GM12865 (cell line): ENCODE measurements at places on chromosomes 11 and 22.

- DNase-seq = no peak
Measured at GRCh38 chr11:112514011-112514740, 253.5 kb upstream of the PLET1 start.

DNA sequence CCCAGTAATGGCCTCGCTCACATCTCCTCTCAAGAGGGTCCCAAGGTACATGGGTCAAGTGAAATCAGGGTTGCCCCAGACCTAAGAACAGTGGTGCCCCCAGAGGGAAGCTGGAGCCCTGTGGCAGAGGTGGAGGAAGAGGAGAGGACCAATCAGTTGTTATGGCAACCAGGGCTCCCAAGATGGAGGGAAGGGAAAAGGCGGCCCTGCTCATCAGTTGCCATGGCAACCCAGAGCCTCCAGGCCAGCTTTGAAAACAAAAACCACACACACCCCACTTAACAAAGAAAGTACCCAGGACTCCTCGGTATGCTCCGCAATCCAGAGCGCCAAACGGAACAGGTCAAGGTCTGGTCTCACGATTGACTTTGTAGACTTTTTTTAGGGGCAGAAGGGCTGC, 53.5 kb upstream of the SLC35C1 start:
- DNase-seq = no peak

GRCh38 chr11:84691830-84692229, 935.3 kb downstream of the DLG2 start:
- no peak for DNase-seq

DNA sequence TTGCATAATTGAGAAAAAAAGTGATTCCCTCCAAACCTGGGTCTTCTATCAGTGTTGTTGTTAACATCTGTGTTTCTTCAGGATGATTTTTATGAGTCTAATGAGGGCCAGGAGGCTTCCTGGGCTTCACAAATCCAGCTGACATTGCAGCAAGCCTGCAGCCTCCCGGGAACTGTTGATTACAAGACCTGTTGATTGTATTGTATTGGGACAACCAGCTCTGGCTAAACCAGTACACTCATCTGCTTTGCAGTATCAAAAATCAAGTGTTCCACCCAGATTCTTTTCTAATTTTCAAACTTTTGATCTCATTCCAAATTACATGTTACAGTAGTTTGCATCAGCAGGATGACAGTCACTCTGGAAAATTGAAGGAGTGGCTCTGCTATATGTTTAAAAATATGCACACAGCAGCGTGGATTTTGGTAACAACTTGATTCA, 16.1 kb upstream of the PRSS23 start:
- DNase-seq = no peak

GRCh38 chr11:70491696-70492472, 93.6 kb downstream of the CTTN start:
- no peak for DNase-seq

DNA sequence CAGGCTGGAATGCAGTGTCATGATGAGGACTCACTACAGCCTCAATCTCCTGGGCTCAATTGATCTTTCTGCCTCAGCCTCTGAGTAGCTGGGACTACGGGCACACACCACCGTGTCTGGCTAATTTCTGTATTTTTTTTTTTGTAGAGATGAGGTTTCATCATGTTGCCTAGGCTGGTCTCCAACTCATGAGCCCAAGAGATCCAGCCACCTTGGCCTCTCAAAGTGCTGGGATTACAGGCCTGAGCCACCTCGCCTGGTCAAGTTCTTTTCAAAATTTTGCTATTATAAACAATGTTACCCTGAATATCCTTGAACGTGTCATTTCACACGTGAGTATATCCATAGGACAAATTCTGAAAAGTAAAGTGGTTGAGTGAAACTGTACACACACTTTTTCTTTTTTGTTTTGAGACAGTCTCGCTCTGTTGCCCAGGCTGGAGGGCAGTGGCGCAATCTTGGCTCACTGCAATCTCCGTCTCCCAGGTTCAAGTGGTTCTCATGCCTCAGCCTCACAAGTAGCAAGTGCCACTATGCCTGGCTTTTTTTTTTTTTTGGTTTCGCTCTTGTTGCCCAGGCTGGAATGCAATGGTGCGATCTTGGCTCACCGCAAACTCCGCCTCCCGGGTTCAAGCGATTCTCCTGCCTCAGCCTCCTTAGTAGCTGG, 21.6 kb upstream of the EP300 start:
- no peak for DNase-seq

DNA sequence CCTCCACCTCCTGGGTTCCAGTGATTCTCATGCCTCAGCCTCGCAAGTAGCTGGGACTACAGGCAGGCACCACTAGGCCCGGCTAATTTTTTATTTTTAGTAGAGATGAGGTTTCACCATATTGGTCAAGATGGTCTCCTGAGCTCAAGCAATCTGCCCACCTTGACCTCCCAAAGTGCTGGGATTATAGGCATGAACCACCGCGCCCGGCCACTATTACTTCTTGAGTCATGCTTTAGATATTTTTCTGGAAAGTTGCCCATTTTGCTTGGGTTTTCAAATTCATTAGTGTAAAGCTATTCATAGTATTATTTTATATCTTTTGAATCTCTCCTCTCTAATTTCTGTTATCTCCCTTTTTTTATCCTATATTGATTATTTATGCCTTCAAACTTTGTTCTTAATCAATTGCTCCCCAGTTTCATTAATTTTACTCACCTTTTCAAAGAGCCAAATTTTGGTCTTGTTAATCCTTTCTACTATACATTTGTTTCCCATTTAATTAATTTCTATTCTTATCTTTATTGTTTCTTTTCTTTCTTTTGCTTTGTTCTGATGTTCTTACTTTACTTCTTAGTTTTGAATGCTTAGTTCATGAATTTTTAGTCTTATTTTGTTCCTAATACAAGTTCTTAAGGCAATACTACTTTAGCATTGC, 10.3 kb upstream of the RAC2 start:
- DNase-seq = no peak

DNA sequence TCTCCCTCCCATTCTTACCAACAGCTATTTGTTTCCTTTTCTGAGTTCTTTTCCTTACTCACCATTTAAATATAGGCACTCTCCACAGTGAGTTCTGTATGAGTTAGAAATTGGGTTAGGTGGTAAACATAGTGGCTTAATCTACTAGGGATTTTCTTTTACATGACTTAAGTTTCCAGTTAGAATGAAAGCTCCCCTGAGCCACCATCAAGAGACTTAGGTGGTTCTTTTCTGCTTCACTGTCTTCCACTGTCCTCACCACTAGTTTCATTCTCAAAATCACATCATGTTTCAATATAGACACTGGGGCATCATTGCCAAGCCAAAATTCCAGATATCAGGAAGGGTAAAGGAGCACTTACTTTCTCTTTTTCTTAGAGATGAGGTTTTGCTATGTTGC, 9.0 kb upstream of the REXO2 start:
- DNase-seq = no peak

DNA sequence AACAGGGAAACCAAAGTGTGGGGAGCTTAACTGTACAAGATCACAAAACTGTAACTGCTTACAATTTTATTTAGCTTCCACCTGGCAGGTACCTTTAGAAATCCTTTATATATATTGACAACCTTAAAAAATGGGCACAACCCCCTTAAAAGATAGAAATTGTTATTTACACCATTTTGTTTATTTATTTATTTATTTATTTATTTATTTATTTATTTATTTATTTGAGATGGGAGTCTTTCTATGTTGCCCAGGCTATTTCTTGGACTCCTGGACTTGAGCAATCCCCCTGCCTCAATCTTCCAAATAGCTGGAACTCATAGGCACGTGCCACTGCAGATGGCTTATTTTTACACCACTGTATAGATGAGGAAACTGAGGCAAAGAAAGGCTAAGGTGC, 74.5 kb downstream of the INSC start:
- DNase-seq = no peak

DNA sequence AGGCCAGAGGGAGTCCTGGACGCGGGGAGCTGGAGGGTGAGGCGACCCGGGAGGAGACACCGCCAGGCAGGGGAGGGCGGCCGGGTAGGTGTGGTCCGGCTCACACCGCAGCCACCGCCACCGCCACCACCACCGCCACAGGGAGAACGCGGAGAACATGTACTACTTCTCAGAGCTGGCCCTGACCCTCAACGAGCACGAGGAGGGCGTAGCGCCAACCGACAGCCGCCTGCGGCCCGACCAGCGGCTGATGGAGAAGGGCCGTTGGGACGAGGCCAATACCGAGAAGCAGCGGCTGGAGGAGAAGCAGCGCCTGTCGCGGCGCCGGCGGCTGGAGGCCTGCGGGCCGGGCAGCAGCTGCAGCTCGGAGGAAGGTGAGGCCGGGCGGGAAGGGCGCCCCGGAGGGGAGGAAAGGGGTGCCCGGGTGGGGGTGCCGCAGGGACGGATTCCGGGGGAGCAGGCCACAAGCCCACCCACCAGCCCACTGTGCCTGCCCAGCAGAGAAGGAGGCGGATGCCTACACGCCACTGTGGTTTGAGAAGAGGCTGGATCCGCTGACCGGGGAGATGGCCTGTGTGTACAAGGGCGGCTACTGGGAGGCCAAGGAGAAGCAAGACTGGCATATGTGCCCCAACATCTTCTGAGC, 62.8 kb downstream of the MORC2 start:
- DNase-seq = no peak

DNA sequence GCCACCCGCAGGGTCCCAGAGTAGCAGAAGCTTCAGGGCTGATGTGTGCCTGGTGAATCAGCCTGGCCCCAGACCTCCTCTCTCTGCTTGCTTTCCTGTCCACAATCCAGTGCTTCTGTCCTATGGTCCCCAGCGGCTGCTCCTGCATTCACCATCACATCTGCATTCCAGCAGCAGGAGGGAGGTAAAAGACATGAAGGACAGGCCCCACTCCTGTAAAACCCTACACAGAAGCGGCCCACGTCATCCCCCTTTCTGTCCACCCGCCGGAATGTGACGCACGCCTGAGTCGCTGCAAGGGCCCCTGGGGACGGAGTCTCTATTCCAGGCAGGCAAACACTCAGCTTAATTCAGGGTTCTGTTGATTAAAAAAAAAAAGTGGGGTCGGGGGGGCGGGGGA, 58.3 kb downstream of the CDKN1C start:
- DNase-seq = no peak

DNA sequence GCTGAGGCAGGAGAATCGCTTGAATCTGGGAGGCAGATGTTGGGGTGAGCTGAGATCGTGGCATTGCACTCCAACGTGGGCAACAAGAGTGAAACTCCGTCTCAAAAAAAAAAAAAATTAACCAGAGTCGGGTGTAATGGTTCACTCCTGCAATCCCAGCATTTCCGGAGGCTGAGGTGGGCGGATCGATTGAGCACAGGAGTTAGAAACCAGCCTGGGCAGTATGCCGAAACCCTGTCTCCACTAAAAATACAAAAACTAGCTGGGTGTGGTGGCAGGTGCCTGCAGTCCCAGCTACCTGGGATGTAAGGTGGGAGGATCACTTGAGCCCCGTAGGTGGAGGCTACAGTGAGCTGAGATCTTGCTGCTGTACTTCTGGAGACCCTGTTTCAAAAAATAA, 1.5 kb downstream of the RANGAP1 start:
- no peak for DNase-seq

DNA sequence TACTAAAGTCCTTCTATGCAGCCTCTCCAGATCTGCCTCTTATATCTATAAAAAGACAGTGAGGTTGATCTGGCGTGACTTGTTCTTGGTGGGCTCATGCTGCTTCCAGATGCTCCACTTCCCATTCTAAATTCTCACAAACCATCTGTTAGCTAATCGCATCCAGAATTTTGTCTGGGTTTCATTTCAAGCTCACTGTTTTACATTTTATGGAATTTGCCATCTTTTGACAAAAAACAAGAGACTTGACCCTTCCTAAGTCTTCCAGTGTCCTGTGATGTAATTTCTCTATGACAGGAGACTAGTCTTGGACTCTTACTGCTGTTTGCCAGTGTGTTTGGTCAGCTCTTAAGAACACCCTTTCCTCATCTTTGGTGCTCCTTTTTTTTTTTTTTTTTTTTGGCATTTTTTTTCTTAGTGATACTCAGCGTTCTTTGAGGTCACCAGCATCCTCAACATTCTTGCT, 23.0 kb downstream of the CRKL start:
- no peak for DNase-seq

- no peak for DNase-seq
Measured at GRCh38 chr11:127521413-127521812, 520.8 kb upstream of the KIRREL3 start.

GRCh38 chr11:107136892-107137291, 118.6 kb upstream of the GUCY1A2 start:
- DNase-seq = no peak

- no peak for DNase-seq
Measured at GRCh38 chr11:88537613-88538012, 200.1 kb upstream of the CTSC start.

DNA sequence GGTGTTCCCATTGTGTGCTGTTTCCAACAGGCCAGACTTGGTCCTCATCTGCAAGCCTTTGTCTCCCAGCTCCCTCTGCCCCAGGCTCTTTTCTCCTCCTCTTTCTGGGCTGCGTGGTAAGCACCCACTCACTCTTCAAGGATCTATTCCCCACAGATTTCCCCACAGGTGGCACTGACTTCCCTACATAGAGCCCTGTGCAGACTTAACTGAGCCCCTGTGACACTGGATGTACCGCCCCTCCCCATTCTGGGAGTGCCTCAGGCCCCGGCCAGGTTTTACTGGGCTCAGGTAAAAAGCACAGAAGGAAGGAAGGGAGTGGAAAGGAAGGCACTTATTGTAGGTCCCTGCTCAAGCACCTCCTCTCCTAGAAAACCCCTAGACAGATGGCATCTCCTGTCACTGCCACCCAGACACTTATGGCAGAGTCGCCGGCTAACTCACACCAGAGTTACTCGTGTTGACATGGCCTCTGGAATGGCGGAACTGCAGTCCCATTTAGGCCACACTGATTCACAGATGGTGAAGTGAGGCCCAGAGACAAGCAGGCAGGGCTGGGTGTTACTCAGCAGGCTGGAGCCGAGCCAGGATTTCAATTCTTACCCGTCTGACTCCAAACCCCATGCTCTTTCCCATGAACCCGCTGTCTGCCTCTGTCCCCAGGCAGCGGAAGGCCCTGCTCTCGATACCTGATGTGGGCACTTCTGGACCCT, 47.2 kb downstream of the LRRC32 start:
- DNase-seq = no peak

GRCh38 chr11:18492888-18493287, 33.9 kb downstream of the TSG101 start:
- DNase-seq = no peak

GRCh38 chr22:49040111-49040510, 787.6 kb downstream of the BRD1 start:
- no peak for DNase-seq

- DNase-seq = no peak
Measured at GRCh38 chr11:83927422-83927821, 641.3 kb upstream of the CCDC90B start.

DNA sequence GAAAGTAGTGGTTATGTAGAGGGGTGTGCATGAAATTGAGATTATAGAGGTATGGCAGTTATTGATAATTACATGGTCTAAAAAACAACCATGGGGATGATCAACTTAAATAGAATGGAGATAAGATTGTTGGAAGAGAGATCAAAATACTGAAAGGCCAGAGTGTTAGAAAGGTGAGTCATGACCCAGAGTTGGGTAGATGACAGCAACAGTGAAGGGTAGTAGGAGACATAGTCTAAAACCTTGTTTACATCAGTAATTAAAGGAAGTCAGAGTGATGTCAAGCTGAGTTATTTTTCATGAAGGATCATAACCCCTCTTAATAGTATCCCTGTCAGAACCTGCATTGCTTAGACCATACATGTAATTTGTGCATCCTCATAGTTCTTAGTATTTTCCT, 110.9 kb downstream of the ELP4 start:
- DNase-seq = no peak
